ENCODE measurements at places on chromosomes 5 and 9. TPM values are rescaled to one million over a fixed set of nuclear protein-coding genes. Genes with fewer than 3 reads are reported as not detected.

The CNTNAP3 gene
- 3.6 TPM for total RNA-seq

The PRR16 gene
- 1.8 TPM for total RNA-seq

The GDA gene
- not detected for total RNA-seq

The OGN gene
- 0.59 TPM for total RNA-seq

The IRX1 gene
- total RNA-seq = not detected

The OR13C4 gene
- total RNA-seq = not detected

The ZNF300 gene
- total RNA-seq = 7.4 TPM

The RAB3C gene
- total RNA-seq = not detected

The GLRA1 gene
- total RNA-seq = not detected

The ASTN2 gene
- 10.6 TPM for total RNA-seq

The GPX8 gene
- 165 TPM for total RNA-seq

The ABITRAM gene
- total RNA-seq = 7.8 TPM

The DNAJA1 gene
- 120 TPM for total RNA-seq

The OTP gene
- not detected for total RNA-seq

The DMRT3 gene
- total RNA-seq = not detected

The MED22 gene
- total RNA-seq = 24.0 TPM

The SPATA31A5 gene
- not detected for total RNA-seq

Data from smooth muscle cell of the umbilical artery (primary cell).